H7 (cell line): ENCODE measurements at places on chromosomes 11 and 22.

DNA sequence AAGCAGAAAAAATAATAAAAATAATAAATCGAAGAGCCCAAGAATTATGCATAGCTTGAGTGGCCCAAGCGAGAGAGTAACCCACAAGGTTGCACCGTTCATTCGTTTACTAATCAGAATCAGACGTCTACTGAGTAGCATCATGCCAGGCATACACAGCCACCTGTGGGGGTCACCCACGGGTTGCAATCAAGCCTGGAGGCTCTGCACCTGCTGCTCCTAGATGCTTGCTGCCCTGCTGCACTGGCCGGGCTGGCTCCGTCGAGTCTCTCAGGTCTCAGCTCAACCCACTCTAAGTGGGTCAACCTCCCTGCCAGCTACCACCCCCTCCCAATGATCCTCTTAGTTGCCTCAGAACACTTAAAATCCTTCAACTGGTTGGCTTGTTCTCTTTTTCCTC is 2.0 kb upstream of the TESMIN start:
- DNase-seq: no peak

GRCh38 chr11:110501428-110501827 is 71.7 kb downstream of the FDX1 start:
- no peak for DNase-seq

- DNase-seq: no peak
Measured at GRCh38 chr11:77813256-77813655, 7.3 kb downstream of the RSF1 start.

DNA sequence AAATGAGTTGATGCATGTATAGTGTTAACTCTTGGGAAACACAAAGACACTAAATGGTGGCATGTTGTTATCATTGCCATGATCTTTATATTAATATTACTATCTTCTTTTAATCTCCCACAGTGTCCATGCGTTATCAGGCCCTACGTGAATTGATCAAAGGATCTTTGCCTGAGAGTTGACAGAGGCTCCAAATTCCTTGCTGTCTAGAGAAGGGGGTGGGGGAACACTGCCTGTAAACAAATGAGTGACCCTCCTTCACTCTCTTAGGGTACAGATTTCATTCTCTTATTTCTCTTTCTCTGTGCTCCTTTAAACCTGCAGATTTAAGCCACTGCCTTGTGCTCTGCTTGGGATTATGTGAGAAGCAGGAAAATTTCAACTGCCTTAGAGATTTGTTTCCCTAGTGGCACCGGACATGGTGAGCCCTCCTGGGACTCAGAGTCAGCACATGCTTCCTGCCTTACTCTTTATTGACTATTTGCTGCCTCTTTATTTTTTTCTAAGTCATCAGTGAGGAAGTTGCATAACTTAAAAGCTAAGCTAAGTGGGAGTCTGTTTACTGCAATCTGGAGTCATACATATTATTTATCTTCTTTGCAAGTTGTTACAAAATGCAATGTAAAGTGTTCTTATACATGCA is 122.9 kb downstream of the MAML2 start:
- peak; percentile 16 for DNase-seq

DNA sequence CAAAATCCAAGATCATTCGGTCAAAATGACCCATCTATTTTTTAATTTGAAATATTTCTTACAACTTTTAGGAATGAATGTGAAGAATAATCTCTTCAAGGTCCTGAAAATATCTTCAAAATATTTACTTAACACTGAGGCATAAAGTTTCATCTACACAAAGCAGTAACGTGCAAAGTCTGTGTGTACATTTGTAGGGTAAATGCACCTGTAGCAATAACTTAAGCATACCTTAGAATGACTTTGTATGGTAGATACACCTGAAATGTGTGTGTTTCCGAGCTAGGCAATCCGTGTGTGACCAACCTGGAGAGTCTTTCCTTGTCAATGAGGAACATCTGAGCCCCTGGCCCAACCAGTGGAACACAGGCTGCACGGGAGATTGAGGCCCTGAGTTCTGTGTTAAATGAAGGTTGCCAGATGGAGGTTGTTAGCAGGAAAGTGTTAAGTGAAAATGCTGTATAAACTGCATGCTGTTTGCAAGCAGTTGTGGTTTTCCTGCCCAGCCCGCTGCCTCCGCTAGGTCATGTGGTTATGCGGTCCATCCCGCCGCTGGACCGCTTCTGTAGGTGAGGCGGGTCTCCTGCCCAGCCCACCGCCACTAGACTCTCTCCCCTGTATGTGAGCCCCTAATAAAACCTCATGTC is 7.6 kb upstream of the CTR9 start:
- DNase-seq: no peak

- DNase-seq: no peak
Measured at GRCh38 chr22:45343143-45343542, 33.4 kb downstream of the FAM118A start.

- DNase-seq: no peak
Measured at GRCh38 chr11:131074573-131074972, 158.3 kb upstream of the SNX19 start.

GRCh38 chr11:130600139-130600538 is 151.7 kb downstream of the ADAMTS15 start:
- no peak for DNase-seq

GRCh38 chr11:6455070-6455469 is 14.3 kb upstream of the HPX start:
- DNase-seq: no peak

GRCh38 chr22:46455446-46455845 is 82.0 kb downstream of the CELSR1 start:
- no peak for DNase-seq

DNA sequence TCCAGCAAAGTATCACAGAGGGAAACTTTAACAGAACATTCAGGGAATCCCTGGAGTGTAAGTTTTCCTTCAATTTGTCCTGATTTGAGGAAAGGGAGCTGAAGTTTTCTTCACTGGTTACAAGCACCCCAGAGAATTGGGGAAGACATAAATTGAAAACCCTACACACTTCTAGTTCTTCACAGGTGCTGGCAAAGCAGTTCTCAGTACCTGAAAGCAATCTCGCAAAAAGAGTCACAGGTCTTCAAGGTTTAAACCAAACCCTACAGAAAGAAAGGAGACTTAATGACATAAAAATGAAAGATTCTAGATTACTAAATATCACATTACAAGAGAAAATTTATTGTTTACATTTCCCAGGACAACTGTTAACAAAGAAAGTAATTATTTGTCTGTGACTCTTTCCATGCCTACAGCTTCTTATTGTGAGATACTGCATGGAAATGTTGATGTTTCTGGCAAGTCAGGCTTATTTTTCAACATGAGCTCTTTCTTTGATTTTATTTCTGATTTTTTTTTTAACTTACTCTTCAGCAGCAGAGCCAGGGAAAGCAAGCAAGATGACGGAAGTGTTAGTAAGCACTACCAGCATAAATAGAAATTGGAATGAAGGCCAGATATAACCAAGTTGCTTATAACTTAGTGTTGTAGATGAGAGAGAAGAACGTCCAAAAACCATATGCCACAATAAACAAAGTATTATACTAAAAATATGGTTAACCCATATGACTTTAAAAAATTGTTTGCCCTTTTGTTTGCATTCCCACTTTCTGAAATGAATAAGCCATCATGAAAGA is 44.1 kb downstream of the FANCF start:
- DNase-seq: no peak

DNA sequence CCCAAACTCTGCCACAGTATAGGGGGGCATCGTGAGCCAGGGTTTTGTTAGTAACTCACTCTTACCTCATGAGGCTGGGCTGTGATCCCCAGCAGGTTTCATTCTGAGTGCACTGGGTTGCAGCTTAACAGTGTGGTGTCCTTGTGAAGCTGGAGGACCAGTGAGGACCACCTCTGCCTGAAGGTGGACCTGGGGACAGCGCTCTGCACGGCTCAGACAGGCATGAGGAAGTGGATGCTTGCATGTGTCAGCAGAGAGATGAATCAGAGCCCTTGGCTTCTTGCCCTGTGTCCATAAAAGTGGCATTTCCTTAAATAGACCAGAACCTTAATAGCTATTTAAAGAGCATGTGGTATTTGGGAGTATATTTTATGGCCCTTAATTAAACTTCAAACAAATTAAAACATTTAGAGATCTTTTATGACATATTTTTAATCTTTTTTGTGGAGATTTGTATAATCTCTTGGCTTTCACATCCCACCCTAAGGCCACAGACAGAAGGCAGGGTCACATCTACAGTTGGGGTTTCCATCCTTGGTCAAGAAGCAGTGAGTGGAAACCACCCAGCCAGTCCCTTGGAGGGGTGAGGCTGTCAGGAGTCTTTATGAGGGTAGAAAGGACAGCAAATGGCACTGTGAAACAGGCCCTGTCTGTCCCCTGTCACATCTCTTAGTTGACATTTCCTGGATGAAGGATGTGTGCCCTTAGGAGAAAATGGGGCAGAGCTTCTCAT is 24.8 kb upstream of the ADORA2A start:
- DNase-seq: peak; percentile 12

- no peak for DNase-seq
Measured at GRCh38 chr22:28297504-28297903, 378.4 kb upstream of the PITPNB start.

DNA sequence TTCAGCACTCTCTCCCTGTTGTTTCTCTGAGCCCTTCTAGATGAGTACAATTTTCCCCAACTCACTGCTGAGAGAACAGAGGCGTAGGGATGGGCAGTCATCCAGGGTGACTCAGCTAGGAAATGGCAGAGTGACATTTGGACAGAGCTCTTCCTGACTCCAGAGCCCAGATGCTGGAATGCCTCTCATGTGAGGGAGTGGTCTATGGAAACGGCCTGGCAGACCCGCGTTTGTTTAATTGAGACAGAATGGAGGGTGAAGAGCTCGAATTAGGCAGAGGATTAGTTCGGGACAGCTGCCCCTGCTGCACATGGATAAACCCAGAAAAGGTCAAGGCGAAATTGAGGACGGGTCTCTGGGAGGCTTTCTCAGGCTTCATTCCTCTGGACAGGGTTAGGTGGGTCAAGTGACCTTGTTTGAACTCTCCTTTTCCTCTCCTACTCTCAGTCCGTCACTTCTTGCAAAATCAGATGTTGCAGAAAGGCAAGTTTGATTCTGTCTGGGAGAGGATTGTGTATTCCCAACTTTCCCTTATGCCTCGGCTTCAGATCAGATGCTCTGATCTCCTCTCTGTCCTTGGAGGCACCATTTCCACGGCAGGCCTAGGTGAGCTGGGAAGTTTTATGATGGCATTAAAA is 7.6 kb upstream of the LMO2 start:
- no peak for DNase-seq

GRCh38 chr22:42959576-42960509 is 55.1 kb downstream of the PACSIN2 start:
- no peak for DNase-seq

- no peak for DNase-seq
Measured at GRCh38 chr11:2663915-2664314, 35.9 kb downstream of the KCNQ1OT1 start.

DNA sequence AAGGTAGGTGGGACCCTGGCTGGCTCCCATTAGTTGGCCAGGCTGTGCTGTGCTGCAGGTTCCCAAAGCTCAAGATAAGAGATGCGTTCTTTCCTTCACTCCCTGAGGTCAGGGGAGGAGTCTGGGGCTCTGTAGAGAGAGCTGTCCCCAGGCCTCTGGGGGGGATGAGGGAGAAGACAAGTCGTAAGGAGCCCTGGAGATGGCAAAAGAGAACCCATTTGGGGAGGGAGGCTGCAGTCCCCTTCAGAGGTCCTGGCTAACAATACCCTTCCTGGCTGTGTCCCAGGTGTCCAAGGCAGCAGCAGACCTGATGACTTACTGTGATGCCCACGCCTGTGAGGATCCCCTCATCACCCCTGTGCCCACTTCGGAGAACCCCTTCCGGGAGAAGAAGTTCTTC is 916 bp downstream of the GNG3 start:
- peak; percentile 16 for DNase-seq

GRCh38 chr22:17149076-17149815 is 9.8 kb downstream of the HDHD5 start:
- DNase-seq: peak; percentile 8

- no peak for DNase-seq
Measured at GRCh38 chr11:15048616-15049015, 24.8 kb upstream of the CALCB start.

DNA sequence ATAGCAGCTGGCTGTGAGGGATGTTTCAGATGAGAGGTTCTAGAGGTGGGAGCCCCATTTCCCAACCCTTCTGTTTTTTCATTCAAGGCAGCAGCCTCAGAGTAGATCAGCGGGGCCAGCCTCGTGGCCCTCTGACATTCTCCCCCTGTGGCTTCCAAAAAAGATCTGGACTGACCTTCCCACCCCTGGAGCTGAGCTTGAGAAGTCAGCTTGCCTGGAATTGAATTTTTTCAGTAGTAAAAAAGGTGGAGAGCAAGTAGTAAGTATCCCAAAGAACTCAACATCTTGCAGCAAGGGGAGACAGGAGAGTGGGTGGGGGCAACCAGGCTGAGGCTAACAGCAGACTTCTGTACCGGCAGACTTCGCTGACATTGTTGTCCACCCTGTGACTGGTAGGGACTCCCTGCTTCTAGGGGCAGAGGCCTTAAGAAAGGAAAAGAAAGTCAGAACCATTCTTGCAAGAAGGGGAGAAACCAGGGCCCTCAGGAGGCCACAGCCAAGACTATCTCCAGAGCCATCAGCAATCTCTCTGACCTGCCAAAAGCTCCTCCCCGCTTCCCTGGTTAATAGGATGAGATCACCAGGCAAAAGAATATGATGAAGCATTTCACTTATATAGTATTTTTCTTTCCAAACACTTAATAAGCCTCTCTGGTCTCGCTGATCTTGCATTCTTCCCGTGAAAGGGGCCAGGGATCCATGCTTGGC is 2.0 kb upstream of the GRIK4 start:
- no peak for DNase-seq

GRCh38 chr11:10398525-10398924 is 56.5 kb upstream of the AMPD3 start:
- DNase-seq: no peak

DNA sequence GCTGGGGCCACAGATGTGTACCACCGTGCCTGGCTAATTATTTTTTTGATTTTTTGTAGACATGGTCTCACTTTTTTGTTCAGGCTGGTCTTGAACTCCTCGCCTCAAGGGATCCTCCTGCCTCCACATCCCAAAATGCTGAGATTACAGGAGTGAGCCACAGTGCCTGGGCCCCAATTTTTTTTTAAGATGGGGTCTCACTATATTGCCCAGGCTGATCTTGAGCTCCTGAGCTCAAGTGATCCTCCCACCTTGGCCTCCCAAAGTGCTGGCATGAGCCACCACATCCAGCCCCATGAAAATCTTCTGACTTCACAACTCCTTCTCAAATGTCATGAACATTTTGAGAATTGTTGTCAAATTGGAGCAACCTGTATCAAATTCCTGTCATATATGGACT is 2.3 kb upstream of the ANKRD54 start:
- DNase-seq: no peak

DNA sequence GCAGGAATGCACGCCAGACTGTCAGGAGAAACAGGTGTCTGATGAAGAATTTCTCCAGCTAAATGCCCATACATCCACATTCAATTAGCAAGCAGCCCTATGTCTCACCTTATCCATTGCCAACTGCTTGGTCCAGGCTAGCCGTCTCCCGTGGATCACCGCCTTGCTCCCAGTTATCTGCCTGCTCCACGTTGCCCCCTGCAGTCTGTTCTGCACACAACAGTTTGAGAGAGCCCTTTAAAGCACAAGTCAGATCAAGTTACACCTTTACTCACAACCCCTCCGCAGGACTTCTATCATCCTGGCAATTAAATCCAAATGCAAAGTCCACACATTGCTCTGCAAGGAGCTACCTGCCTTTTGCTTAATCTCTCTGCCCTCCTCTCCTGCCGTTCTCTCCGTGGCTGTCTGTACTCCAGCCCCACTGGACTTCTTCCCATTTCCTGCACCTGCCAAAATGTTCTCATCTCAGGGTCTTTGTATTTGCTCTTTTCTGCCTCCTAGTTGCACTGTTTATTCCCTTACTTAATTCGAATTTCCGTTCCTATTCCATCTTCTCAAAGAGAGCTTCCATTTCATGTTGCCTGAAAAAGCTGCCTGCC is 185.3 kb upstream of the LARGE1 start:
- DNase-seq: peak; percentile 56
